CD4-positive, alpha-beta T cell treated with Interleukin-4 for 1 hour (primary cell): ENCODE measurements at places on chromosomes 13 and 19.

DNA sequence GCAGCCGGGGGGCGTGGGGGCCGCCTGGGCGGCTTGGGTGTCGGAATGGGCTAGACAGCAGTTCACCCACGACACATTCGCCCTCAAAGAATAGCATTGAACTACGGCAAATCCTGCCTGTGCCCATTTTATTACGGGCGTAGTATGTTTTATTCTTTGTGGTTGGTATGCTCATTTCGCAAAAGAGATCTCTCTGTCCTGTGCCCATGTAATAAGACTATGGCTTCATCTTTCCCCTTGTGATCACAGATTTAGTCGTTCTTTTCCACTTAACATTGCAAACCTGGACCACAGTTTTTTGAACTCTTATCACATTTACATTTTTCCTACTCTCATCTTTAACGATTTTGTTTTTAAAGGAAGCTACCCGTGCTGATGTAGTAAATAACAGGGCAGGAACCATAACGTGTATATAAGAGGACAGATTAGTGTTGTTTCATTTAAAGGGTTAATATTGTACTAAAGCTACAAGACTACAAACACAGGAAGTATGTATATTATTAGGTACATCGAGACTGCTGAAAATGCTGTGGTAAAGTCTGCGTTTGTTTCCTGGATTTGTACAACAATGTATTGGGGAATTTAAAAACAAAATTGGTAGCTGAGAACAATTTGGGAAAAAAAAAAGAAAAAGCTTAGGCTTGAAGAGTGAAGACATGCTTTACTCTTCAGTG, 3.2 kb upstream of the MYCBP2 start:
- peak; percentile 33 for DNase-seq

GRCh38 chr13:97520866-97521265, 86.9 kb downstream of the RAP2A start:
- no peak for DNase-seq

DNA sequence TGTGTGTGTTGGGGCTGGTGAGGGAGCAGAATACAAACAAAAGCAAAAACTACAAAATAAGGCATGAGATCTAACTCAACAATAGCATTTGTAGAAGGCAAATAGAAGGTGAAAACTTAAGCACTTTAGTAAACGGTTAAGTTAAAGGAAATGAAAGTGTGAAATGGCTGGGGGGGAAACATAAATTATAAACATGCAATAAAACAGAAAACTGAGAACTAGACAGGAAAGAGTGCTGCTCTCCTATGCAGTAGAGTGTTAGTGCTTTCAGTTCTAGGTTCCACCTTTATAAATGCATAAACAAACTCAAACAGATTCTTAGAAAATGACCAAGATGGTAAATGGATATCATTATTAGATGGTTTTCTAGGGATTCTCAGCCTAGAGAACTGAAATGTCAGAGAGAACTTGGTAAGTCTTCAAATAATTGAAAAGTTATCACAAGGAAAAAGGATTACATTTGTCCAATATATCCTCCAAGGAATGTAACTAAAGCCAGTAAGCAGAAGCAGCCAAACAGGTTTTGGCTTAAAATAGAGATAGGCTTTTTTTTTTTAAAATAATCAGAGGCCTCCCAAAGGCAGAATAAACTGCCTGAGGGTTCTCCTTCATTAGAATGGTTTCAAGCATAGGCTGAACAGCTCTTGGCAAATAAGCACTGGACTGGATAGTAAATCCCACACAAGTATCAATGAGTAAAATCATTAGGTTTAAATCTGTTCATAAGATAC, 23.3 kb downstream of the RBM26 start:
- no peak for DNase-seq

GRCh38 chr13:99396446-99396845, 89.2 kb upstream of the GPR183 start:
- DNase-seq = no peak

GRCh38 chr13:49566461-49566860, 18.9 kb downstream of the RCBTB1 start:
- no peak for DNase-seq

- DNase-seq = no peak
Observed at GRCh38 chr13:37118016-37118415, 12.6 kb upstream of the CSNK1A1L start.

GRCh38 chr19:52248241-52248640, 21.1 kb upstream of the ZNF766 start:
- DNase-seq = peak; percentile 68

DNA sequence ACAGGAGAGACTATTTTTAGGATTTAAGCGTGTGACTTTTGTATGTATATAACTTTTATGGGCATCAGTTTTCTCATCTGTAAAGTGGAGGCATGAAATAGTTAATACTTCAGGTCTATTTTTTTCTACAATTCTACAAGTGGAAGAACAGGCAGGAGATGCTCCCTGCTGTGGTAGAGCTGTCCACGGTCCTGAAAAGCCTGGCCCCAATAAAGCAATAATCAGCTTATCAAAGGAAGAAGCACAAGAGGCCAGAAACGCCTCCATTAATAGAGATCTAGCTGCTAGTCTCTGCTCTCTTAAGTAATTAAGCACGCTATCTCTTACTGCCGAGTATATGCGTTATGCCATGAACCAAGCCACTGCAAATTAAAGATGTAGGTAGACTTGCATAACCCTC, 28.0 kb upstream of the WASF3 start:
- DNase-seq = no peak

GRCh38 chr13:84137292-84137691, 255.0 kb upstream of the SLITRK1 start:
- peak; percentile 65 for DNase-seq

DNA sequence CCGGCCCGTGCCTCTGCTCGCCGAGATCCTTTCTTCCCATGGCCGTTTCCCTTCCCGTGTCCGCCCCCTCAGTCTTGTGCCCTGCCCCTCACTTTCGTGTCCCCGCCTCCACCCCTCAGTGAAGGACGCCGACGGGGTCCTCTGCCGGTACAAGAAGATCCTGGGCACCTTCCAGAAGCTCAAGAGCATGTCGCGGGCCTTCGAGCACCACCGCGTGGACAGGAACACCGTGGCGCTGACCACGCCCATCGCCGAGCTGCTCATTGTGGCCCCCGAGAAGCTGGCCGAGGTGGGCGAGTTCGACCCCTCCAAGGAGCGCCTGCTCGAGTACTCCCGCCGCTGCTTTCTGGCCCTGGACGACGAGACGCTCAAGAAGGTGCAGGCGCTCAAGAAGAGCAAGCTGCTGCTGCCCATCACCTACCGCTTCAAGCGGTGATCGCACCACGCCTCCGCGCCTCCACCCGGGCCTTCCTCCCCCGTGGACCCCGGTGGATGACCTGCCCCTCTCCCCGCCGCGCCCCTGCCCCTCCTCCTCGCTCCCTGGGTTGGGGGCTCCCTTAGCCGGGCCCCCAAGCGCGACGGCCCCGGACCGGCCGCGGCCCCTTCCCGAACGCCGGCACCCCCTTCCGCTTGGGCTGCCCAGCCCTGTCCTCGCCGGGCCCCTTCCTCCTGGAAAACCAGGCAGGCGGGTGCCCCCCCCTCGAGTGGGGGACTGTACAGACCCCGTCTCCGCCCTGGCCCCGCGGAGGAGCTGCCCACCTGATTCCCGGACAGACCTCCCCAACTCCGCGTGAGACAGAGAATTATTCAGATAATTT, 2.3 kb upstream of the U2AF2 start:
- DNase-seq = no peak

- no peak for DNase-seq
Observed at GRCh38 chr13:113354831-113355610, 8.9 kb downstream of the GRTP1 start.

DNA sequence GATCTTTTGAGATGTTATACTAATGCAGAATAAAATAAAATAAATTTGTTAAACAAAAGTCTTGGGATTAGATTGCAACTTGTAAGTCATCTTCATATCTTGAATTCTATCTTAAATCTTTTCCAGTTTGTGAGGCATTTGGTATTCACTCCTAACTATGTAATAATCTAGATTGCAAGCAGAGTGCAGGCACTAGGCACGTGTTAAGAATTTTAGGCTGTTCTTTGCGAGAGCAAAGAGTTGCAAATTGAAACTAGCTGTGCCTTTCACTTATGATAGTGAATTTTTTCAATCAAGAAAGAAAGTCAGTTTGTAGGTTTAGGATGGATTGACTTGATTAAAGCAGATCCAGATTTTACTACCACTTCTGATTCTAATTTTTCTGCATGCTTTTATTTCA, 264.1 kb upstream of the SPRY2 start:
- DNase-seq = no peak

DNA sequence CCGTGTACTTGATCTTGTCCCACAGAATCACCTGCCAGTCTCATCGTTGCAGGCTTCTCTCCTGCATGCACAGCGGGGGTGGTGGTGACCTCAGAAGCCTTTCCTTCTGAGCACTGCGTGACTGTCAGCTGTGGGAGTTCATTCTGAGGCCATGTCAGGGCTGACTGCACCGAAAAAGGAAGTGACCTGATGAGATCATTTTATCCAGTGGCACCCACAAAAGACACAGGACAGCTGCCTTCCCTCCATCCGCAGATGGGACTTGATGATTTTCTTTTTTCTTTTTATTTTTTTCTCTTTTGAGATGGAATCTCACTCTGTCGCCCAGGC, 89.7 kb downstream of the RAB20 start:
- DNase-seq = peak; percentile 78

GRCh38 chr19:41328157-41328841, 18.3 kb downstream of the CCDC97 start:
- no peak for DNase-seq

DNA sequence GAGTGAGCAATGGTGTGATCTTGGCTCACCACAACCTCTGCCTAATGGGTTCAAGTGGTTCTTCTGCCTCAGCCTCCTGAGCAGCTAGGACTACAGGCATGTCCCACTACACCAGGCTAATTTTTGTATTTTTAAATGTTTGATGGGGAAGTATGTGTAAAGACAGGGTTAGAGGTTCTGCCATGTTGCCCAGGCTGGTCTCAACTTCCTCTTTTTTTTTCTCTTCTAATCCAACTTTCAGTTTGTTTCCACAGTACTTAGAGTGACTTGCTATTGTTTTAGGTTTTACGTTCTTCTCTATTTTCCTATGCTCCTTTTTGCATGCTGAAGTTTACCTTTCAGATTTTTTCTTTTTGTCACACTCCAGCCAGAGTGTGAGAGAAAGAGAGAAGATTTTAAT, 1433.0 kb downstream of the UQCRFS1 start:
- no peak for DNase-seq

DNA sequence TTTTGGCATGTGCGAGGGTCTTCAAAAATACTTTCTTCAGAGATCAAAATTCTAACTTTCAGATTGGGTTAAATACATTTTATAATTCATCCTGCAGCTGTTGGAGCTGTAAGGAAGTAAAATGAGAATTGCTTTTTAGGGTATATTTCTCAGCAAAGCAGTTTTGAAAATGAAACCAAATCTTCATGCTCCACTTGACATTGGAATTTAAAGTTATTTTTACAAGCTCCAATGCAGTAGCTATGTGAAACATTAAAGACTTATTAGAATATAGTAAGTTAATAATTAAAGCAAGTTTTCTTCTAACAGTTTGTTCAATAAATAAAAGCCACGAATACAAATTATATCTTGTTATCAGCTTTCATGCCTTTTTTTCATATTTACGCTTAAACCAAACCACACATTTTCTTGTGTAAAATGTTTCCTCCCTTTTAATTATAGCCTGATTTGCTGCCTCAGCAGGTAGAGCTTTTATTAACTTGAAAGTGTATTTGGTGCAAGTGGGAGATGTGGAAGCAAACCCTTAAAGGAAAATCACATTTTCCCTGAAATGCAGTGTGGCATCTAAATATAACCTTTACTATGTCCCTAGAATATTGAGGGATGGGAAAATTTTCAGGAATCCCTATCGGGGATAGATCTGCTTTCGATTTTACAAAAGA, 12.4 kb upstream of the MICU2 start:
- no peak for DNase-seq

DNA sequence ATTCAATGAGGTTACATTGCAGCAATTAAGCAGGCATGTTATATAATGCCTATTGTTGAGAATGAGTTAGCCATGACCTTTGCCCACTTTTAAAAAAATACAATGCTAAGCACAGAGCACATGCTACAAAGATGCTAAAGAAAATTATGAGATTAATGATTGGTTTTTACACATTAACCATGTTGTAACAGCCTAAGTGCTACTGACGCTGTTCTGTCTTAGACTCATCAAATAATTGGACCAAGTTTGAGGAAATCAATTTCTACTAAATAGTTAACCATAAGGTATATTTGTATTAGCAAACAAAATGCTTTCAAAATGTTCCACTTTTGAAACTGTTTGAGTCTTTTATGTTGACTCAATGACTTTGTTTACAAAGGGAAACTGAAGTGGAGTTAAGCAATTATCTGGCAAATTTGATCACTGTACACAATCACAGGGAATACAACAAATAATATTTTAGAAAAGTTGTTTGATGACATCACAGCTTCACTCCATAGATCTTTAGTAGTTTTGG, 14.3 kb downstream of the MIR17HG start:
- no peak for DNase-seq

DNA sequence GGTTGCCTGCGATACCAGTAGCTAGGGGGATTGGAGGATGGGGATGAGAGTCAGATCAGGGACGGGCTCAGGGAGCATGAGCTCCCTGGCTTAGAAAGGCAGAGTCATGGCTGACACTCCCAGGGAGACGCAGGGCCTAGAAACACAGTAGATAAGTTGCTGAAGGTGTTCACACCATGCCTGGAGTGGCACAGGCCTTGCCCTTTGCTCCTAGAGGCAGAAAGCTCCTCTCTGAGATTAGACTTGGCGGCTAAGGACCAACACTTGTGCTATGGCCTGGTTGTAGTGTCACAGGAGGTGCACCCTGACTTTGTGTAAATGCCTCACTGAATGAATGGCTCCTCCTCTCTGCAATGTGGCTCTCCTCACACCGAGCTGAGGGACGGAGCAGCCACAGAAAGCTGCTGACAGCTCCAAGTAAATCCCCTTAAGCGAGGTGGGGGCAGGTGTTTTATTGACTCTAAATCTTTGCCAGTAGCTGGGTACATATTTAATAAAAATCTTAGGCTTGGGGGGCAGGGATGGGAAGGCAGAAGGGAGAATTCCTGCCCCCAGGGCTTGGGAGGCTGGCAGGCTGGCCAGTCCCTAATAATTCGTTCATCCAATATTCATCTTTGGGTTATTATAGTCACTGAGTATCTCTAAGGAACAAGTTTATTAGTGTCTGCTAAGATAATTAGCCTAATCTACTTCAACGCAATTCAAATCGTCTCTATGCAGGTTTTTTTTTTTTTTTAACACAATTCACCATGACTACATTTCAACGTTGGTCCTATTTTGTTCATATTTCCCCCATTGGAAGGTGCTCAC, 54.9 kb downstream of the SIAH3 start:
- DNase-seq = no peak

DNA sequence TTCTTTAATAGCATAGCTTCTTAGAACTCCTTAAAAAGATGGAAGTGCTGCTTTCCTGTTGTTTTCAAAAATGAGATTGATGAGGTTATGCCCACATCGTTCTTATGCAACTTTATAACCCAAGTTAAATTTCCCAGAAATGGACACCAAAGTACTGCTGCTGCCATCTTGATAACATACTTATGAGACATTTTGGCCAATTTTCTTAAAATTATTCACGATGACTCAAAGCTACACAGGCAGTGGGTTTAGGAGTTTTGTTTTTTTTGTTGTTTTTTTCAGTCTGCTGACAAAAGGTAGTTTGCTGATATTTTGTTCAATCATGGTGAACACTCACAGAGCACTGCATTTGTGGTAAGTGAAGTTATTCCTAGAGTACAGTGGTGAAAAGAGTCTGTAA, 54.9 kb upstream of the RFC3 start:
- no peak for DNase-seq

- no peak for DNase-seq
Observed at GRCh38 chr19:18233224-18233825, 7.1 kb upstream of the PDE4C start.

- no peak for DNase-seq
Observed at GRCh38 chr13:47903836-47904235, 97.2 kb downstream of the SUCLA2 start.

- DNase-seq = no peak
Observed at GRCh38 chr13:37274569-37275497, 169.4 kb upstream of the CSNK1A1L start.
